Activated CD4-positive, alpha-beta T cell treated with anti-CD3 and anti-CD28 coated beads, Interleukin-2, amount 50 U/mL, for 24 hours (primary cell): ENCODE measurements at places on chromosomes 13 and 19.

DNA sequence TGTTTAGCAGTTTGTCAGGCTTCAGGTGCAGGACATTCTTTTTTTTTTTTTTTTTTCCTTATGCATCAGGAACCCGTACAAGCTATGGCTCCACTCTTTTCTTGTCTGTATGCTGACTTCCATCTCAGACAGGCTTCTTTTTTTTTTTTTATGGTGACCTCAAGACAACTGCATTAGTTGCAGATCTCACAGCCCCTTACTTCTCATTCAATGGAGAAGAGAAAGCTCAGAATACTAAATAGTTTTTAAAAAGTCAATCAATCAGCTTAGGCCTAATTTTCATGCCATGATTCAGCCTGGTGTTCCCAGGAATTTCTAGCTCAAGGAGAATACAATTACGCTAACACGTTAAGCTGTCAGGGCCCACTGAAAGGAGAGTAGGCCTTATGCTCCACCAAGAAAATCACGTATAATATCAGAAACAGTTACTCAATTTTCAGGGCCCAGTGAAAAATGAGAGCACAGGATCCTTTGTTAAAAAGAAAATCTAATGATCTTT lies 1596.0 kb upstream of the MIR17HG start:
- no peak for DNase-seq

- DNase-seq, result no peak
Measured at GRCh38 chr19:50750010-50750409, 20.3 kb upstream of the GPR32 start.

DNA sequence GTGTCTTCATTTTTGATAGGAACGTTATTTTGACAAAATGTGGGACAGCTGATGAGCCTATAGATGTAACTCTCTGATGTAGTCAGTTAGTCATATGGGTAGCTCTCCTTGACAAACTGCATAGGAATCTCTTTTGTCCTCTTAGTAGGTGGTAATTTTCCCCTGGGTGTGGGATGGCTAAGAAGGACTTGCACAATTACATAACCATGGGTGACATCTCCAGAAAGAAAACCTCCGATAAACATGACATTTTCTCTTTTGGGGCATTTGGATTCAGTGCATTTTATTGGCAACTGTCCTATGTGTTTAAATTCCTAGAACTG lies 41.8 kb downstream of the IGFL3 start:
- no peak for DNase-seq

DNA sequence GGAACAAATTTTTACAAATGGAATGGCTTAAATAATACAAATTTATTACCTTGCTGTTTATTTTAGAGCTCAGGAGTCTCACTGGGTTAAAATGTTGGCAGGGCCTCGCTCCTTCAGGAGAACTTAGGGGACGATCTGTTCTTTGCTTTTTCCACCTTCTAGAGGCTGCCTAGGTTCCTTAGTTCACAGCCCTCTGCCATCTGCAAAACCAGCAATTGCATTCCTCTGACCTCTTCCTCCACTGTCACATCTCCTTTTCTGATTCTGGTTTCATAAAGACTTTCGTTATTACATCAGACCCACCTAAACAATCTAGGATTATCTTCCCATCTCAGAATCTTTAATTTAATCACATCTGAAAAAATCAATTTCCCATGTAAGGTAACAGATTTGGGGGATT lies 249.6 kb upstream of the SPRY2 start:
- no peak for DNase-seq

DNA sequence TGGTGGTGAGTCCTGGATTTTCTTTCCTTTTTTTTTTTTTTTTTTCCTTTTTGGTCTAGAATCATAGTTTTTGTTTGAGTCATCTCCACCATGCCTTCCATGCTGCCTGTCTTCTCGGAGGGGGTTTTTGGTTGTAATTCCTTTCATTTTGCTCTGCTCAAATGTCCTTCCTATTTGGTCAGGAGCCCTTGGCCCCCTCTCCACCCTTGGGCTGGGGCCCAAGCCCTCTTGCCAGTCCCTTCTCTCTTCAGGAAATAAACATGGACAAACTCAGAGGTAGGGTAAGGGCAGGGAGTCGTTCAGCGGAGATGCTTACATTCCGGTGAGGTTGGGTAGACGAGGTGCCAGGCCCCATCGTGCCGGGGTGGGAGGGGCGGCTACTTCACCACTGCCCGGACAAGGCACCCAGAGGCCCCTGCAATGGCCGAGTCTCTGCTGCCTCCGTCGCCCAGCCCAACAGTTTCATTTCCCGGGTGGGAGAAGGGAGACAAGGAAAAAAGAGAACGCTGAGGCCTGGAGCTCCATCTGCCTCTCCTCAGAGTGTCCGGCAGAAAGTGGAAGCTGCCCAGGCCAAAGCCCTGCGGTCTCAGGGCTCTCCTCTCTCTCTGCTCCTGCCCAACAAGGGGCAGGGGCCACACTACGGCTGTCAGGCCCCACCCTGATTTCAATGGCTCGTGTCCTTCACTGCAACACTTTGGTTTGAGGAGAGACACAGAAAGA lies 12.7 kb downstream of the ZNF574 start:
- no peak for DNase-seq

GRCh38 chr19:3062165-3063105 lies at the start of gene TLE5:
TLE5 (minus strand) TSS chr19:3062495; CDS start chr19:3062200, 295 bp downstream.
- DNase-seq, result peak; percentile 47

DNA sequence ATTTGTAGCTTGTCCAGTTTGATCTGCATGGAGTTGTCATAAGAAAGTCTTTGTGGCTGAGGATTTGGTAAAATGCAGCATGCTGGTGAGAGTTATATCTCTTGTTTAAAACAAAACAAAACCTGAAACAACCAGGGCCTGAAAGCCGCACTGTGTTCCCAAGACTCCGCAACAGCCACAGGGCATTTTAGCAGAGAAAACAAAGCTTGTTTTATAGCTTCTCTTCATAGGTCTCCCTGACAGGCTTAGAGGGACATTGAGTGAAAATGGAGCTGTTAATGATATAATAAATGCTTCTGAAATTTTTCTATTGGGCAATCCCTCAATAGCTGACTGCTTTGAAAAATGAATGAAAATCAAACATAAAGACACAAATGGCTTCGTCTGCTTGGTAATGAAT lies 148.7 kb upstream of the RNF113B start:
- no peak for DNase-seq

DNA sequence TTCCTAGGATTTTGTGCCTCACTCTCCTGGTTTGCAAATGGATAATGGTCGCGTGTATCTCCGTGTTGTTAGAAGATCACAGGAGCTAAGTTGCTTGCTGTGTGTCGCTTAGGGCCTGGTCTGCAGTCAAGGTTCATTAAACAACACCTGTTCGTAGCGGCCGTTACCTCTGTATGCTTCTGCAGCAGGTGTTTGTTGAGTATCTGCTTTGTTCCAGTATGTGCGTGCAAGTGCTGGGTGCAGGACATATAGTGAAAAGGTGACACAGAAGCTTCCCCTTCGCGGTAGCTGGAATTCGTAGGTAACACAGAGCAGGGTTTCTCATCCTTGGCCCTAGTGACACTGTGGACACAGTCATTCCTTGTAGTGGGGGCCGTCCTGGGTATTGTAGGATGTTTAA lies 5.4 kb downstream of the MED25 start:
- DNase-seq, result no peak

- DNase-seq, result no peak
Measured at GRCh38 chr13:41383386-41383785, 72.3 kb downstream of the NAA16 start.

GRCh38 chr19:41796362-41796761 lies at the start of gene CEACAM3:
CEACAM3 (plus strand) TSS chr19:41796587; CDS start chr19:41796678, 91 bp downstream.
- DNase-seq, result no peak

DNA sequence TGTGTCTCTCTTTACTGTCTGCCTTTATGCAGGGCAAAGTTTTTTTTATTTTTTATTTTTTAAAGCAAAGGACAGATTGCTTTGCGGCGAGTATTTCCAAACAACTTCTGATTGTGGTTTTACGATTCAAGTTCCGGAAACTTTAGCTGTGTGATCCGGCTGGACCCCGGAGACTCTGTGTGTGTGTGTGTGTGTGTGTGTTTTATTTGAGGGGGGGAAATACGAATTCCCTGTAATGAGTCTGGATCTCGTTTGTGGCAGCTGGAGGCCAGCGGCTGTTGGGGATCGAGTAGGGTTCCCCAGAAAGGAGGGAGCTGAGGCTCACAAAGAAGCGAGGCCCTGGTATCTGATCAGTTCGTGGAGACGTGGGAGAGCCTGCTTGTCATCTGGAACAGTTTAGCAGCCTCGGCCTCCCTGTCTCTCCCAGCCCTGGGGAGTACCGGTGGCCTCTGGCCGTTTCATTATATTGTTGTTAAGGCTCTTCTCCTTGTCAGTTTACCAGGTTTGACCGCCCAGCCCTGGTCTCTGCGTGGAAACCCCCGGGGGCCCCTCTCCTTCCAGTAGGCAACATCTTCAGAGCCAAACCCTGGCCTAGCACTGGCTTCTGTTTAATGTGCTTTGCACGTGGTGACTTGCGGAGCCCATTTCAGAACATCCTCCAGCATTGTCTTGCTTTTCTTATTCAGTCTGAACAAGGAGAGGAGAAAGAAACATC lies 1.3 kb downstream of the FARP1 start:
- DNase-seq, result no peak

DNA sequence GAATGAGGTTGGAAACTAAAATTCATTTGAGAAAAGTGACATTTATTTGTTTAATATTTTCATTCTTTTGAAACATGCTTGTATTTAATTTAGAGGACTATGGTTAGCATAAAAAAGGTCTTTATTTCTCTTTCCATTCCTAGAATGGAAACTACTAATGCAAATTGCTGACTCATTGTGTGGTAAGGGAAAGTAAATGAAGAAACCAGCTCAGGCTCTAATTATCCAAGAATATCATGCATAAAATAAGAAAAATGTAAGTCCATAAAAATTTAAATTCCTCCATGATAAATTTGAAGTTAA lies 777.0 kb upstream of the SLITRK1 start:
- DNase-seq, result no peak

GRCh38 chr13:30725326-30726085 lies 9.8 kb upstream of the ALOX5AP start:
- DNase-seq, result no peak

DNA sequence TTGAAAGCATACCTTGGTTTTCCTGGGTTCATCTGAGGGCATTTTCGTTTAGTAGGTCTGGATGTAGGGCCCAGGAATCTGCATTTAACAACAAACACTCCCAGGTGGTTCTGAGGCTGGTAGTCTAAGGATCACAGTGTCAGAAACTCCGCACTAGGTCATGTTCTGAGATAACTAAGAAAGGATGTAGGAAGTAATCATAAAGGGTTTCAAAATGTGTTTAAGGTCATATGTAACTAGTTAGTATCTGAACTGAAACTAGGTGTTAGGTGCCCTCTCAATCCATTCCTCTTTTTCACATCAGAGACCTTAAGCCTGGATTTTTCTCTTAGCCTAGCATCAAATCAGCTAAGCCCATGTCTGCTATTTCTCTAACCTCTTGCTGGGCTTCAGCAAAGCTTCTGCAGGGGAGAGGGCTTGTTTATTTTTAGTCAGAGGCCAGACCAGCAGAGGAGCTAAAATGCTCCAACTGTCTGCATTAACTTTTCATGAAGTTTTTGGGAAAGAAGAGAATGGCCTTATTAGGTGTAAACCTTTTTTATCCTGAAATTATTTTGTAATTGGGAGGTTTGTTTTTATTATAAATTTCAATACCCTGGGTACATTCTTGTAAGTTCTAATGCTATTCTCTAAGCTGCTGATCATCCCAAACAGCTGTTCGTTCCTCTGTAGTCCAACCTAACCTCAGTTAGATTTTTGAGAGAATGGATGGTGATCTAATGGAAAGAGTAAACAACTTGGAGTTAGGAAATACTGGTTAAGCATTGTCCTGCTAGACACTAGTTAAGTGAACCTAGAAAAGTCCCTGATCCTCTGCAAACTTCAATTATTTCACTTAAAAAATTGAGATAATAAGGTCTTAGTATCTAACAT lies 262.8 kb upstream of the RFC3 start:
- DNase-seq, result no peak

GRCh38 chr19:45100846-45101252 lies 7.9 kb downstream of the PPP1R37 start:
- DNase-seq, result no peak

DNA sequence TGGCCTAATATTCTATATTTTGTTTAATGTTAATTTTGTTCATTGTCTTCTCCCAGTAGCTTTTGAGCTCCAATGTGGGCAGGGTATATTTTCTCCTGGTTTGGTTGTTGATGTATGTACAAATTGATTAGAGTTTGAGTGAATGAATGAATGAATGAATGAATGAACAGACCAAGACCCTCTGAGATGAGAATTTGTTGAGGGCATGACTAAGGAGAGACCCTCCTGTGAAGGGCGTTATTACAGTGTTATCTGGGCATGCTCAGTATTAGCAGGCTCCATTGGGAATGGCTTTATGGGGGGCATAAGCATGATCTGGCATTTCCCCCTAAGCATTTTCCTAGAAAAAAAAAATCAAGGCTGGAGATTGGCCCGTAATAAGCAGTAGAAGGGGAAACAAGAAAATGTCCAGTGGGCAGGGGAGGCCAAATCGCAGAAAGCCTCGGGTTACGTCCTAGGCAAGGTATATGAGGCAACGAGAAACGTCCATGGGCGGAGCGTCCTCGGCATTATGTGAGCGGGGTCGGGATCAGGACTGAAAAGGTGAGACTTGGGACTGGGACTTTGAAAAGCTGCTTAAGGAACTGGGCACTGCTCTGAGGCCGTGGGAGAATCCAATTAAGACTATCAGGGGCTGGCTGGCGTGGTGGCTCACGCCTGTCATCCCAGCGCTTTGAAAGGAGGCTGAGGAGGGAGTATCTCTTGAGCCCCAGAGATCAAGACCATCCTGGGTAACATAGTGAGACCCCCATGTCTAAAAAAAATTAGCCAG lies 904 bp upstream of the ARHGAP33 start:
- DNase-seq, result no peak

GRCh38 chr19:35509861-35510625 lies 3.4 kb downstream of the DMKN start:
- peak; percentile 62 for DNase-seq

- DNase-seq, result no peak
Measured at GRCh38 chr13:113393226-113393562, 29.3 kb upstream of the GRTP1 start.

GRCh38 chr13:25292301-25292700 lies 5.0 kb upstream of the MTMR6 start:
- DNase-seq, result no peak

DNA sequence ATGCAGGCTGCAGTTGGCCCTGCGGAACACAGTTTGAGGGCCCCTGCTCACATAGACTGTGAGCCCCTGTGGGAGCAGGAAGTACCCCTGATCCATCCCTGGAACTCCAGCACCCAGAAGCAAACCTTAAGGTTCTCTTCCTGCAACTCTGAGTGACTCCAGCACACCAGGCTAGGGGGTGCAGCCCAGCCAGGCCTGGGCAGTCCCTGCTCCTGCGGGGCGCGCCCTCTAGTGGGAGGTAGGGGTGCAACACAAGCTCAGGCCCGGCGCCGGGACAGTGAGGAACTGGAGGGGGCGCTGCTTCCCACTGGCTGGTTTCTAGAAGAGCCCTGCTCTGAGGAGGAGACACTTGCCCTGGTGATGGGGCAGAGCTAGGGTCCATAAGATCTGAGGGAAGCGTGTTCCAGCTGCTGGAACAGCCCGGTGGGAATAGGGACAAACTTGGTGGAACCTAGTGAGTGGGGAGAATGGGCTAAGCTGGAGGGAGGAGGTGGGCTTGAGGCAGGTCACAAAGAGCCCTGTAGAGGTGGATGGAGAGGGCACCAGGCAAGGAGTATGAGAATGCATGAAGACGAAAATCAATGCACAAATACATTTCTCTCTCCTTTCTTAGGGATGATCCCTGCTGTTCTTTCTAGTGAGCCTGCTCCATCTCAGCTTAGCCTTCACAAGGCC lies 5.0 kb downstream of the ZSCAN5A start:
- DNase-seq, result peak; percentile 16
